ENCODE measurements at places on chromosomes 11 and 22.

DNA sequence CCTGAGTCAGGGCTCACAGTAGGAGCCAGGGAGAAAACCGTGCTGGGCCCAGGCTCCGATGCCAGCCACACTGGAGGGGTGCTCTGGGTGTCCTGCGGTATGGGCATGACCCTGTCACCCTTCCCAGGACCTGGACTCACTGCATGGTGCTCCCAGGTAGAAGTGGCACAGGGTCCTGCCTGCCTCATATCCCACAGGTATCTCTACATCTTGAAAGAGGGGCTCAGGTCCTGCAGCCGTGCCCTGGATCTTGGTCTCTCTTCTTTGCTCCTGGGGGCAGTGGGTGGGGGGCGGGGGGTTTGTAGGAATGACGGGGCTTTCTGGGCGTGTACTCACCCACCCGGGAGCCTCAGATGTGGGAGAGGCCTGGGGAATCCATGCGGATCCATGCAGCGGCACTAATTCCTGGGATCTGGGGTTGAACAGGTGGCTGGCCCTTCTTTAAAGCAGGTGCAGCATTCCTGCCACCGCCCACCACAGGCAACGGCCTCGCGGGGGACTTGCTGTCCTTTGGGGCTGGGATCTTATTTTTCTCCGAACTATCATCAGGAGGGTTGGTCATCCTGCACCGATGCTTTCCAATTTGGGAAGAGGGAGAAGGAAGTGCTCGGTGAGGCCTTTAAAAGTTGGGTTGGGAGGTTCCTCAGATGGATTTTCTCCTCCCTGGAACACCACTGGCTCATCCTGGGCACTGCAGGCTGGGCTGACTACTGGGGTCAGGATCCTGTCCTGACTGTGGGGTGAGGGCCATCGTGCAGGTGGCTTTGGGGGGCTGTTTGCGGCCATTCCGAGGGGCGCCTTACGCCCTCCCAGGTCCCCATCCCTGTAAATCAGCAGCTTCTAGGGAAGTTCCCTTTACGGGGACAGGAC lies 886.4 kb downstream of the BRD1 start:
- no peak for DNase-seq

DNA sequence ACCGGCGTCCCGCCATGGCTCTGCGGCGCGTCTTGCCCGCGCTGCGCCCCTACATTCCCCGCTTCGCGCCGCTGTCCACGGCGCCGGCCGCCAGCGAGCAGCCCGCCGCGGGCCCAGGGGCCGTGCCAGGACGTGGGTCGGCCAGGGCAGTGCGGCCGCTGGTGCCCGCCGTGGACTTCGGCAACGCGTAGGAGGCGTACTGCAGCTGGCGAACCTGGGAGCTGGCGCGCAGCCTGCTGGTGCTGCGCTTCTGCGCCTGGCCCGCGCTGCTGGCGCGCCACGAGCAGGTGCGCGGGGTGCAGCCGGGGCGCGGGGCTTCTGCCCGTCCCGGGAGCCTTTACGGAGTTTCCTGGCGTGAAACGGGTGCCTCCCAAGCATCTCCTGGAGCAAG lies 20.1 kb downstream of the DGCR6L start:
- no peak for DNase-seq

DNA sequence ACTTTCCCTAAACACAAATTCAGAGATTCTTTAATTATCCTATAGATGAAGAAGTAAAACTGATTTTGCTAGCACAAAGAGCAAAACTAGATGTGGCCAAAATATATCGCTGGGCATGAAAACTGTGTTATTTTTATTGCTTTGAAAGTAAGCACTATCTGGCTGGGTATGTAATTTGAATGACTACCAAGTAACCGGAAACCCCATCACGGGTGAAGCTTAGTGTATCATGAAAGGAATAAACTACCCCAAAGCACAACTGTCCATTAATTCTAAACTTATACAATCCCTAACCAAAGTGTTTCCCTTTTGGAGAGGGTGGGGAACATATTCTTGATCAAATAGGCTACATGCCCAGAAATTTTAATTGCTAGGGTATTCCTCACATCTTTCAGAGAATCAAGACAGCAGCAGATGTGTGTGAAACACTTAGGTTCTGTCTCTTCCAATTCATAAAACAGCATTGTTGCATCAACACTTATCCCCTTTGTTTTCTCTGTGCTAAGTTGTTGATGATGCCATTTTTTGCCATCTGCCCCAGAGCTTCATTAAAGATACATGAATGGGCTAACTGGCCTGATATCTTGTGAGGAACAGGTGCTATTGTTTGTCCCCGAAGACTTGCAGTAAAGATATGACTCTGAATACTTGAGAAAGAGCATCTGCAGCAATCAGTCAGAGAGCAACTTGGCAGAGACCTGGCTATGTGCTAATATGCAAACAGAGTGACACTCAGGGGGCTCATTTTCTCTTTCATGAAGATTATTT lies 238.2 kb downstream of the SOX6 start:
- no peak for DNase-seq

DNA sequence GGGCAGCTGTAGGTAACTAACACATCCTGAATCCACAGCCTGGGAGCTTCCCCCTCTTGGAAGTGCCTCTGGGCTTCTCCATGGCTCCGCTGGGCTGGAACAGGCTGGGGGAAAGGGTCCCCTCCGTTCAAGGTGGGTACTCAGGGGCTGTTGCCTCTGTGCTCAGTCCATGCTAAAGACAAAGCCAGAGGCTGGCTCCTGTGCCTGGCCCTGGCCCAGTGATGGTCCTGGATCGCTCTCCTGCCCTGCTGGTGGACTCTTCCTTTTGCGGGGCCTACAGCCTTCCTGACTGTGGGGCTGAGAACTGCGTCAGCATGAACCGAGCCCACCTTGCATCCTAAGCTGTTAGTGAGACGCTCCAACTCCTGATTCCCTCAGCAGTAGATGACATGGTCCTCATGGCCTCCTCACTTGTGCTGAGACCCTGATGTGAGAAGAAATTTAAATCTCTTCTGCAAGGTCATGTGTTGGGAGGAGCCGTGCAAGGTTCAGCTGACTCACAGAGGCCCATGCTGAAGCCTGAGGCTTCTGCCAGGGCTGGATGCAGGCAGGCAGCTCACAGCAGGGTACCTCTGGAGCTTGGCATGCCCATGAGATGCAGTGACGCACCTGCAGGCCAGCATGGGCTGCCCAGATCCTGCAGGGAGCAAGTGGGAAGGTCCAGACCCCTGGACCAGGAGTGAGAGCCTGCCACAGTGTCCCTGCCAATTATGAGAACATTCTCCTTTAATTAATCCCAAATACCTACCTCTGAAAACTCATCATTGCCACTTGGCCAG lies 1285.5 kb downstream of the TBC1D22A start:
- DNase-seq: no peak

- DNase-seq: no peak
These were observed 14.8 kb upstream of the IL2RB start for GRCh38 chr22:37164505-37164887.

DNA sequence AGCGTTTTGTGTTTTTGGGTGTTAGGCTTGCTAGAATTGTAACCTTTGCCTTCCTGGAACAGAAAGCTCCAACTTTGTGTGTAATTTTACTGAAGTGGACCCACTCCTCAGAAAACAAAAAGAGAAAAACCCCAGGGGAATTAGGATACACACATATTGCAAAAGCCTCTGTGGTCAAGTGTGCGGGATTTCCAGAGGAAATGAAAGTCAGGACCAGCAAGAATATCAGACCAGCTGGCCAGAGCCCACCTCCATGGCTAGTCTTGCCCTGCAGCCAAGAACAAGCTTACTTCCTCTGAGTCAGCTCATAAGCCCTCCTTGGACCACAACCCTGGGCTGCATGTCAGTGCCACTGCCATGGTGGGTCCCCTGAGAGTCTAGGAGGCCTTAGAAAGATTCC lies 37.0 kb upstream of the FTH1 start:
- DNase-seq: no peak

DNA sequence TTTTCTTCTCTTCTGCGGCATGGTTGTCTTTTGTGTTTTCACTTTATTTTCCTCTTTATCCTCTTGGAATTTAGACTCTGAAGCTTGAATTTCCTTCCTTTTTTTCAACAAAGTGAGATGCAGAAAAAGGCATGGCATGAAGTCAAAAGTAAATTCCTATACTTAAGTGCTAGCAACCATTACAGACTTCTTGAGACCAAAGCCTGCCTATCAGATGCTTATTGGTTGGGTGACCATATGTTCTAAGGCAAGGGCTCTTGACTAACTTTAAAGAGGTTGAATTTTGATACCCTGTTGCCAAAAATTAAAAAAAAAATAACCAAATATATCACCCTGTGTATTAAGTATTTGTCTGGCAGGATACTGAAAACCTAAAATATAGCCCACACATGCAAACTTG lies 237.4 kb downstream of the TMEM135 start:
- no peak for DNase-seq

DNA sequence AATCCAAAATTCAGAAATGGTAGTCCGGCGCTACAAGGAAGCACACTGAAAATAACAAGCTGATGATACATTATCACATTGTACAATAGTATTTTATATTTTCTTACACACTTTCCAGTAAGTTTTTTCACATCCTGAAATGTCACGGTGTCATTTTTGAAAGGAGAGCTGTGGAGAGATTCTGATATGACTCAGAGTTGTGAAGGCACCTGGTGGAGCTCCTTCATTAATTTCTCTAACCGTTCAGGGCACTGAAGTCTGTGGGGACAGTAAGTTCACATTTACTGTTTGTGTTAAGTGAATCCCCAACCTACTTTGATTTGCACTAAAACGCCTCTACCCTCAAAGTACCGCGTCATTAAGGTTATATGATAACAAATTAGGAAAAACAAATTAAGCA lies 13.3 kb downstream of the LDHAL6A start:
- DNase-seq: no peak

- no peak for DNase-seq
These were observed 8.6 kb downstream of the HSCB start for GRCh38 chr22:28750471-28750881.

- DNase-seq: no peak
These were observed 91.8 kb downstream of the SWAP70 start for GRCh38 chr11:9755561-9756185.

GRCh38 chr11:91981995-91982394 lies 242.6 kb upstream of the FAT3 start:
- DNase-seq: no peak
